Stimulated activated CD8-positive, alpha-beta memory T cell treated with anti-CD3 and anti-CD28 coated beads, Interleukin-12 subunit alpha, Interleukin-12 subunit beta, amount 100 ng/mL, for 4 hours (primary cell): ENCODE measurements at places on chromosomes 16 and 17.

GRCh38 chr16:13953501-13953900 is 33.5 kb downstream of the ERCC4 start:
- no peak for DNase-seq

DNA sequence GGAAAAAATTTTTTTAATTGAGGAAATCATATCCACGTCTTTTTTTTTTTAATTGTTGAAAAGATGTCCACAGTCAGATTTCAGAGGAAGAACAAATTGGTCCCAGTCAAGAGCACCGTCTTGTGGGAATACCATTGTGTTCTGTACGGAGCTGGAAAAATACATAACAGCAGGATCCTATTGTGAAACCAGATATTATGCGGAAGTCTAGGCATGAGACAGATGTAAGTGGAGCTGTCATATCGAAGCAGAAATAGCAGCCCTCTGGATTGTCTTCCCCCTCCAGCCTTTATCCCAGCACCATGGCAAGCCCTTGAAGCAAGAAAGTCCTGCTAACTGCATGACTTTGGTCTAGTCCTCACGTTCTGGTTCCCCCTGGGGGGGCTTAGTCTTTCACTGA is 391.6 kb upstream of the ASIC2 start:
- DNase-seq = no peak

DNA sequence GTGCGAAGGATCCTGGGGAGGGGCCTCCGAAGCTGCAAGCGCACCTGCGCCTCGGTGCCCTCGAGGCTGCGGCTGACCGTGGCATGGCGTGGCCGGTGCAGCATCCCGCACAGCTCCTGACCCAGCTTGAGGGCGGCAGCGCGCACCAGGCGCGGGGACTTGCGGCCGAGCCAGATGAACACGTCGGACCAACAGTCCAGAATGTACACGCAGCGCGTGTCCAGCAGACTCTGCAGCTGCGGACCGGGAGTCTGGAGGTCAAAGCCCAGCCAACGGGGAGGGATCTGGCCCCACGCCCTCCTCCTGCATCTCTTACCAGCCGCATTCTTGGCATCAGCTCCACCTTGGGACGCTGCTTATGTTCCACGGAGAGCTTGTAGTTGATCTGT is 10.9 kb downstream of the FLII start:
- DNase-seq = no peak

DNA sequence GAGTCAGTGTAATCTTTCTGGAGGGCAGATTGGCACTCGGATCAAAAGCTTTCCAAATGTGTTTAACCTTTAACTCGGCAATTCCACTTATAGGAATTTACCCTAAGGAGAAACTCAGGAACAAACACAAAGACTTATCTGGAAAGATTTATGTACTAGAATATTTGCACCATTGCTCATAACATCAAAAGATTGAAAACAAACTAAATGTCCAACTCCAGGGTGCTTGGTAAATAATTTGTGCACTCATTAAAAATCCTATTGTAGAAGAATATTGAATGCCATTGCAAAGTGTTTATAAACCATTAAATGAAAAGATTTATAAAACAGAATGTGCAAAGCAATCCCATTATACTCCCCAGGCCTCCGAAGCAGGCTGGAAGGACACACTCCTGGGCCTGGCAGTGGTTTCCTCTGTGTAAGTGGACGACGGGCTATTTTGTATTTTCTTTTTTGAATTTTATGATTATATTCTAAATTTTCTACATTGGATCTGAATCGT is 18.7 kb upstream of the RBFOX3 start:
- no peak for DNase-seq

GRCh38 chr17:78576389-78577112 is 645 bp downstream of the DNAH17 start:
- DNase-seq = no peak

DNA sequence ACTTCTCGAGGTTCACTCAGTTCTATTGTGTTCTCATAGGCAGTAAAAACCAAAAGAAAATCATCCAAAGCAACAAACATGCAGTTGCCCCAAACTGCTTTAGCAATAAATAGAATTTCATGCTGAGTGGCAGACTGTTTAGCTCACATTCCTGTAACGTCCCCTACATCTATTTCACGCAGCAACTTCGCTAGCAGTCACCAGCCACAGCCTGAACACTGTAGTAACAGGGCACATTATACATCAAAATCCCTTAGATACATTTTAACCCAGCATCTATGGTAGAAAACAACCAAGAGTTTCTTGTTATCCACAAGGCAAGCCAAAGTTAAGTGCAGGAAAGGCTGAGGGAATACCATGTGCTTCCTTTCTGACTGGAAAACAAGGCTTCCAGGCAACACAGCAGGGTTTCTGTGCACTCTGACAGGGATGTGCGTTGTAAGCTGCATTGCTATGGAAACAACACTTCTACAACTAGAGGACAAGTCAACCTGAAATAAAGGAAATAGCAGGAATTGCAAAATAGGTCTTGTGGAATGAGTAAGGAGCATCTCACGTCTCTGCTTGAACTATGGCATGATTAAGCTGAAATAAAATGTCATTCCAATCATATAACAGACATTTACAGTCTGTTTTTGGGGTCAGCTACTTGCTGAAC is 55.4 kb downstream of the CFDP1 start:
- no peak for DNase-seq

GRCh38 chr17:5419959-5420653 is at the start of gene RPAIN:
Gene RPAIN, plus strand, starts transcription at chr17:5420182. Its CDS starts 29 bp downstream, at chr17:5420211.
- DNase-seq = peak; percentile 73

GRCh38 chr16:72597938-72598337 is 426.0 kb upstream of the PMFBP1 start:
- no peak for DNase-seq

DNA sequence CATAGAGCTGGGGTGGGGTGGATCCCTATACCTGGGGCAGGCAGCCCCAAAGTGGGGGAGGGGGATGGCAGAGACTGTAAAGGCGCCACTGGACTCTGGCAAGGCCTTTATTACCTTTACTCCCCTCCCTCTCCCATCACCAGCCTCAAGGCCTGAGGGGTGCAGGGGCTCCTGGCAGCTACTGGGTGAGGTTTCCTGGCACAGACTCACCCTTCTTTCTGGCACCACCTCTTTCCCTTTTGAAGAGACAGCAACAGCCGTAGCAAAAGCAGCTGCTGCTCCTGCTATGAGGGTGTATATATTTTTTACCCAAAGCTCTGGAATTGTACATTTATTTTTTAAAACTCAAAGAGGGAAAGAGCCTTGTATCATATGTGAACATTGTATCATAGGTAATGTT is 17.6 kb downstream of the RAPGEFL1 start:
- no peak for DNase-seq

GRCh38 chr17:7035591-7036368 is at the start of gene SLC16A13:
Gene SLC16A13, plus strand, starts transcription at chr17:7036015. Its CDS starts 368 bp downstream, at chr17:7036383.
- peak; percentile 96 for DNase-seq

DNA sequence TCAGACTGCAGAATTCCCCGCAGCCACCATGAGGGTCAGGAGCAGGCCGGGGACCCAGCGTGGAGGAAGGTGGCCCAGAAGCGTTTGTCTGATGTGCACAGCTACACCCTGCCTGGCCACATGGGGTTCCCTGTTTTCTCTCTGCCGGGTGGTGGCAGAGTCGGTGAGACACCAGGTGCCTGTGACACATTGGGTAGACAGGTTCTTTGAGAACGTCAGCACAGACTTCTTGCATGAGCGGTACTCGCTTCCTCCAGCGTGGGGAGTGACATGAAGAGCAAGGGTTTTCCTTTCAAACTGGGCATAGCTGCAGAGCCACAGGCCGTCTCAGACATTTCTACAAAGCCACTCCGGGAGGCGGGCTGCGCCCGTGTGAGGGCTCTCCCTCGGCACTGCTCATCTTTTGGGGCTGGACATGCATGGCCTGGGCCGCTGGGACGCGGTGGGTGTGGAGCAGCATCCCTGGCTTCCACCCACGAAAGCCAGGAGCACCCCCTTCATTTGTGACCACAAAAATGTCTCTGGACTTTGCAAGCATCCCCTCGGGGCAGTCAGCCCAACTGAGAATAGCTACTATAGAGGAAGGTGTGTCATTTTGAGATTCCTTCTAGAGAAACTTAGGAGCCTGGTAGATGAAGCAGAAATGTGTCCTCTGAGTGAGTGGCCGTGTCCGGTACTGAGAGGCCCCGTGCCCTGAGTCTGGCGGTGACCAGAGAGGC is 26.0 kb downstream of the NME3 start:
- no peak for DNase-seq

DNA sequence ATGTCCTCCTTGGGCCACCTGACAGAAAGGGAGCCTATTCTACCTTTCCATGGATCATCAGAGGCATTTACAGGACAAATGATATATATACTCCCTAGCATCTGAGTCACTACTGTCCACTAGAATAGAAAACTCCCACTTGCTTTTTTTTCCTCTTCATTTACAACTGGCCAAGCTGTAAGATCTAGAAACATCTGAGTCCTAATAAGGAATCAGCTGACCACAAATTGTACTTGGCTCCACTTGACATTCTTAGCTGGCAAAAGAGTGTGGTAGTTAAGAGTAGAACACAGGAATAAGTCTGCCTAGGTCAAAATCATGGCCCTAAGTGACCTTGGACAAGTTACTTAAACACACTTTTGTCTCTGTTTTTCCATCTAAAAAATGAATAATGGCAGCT is 5.2 kb downstream of the RUSF1 start:
- DNase-seq = no peak

GRCh38 chr17:27978689-27979175 is 63.7 kb upstream of the NLK start:
- no peak for DNase-seq

GRCh38 chr17:17084941-17085340 is 42.7 kb downstream of the MPRIP start:
- DNase-seq = no peak

DNA sequence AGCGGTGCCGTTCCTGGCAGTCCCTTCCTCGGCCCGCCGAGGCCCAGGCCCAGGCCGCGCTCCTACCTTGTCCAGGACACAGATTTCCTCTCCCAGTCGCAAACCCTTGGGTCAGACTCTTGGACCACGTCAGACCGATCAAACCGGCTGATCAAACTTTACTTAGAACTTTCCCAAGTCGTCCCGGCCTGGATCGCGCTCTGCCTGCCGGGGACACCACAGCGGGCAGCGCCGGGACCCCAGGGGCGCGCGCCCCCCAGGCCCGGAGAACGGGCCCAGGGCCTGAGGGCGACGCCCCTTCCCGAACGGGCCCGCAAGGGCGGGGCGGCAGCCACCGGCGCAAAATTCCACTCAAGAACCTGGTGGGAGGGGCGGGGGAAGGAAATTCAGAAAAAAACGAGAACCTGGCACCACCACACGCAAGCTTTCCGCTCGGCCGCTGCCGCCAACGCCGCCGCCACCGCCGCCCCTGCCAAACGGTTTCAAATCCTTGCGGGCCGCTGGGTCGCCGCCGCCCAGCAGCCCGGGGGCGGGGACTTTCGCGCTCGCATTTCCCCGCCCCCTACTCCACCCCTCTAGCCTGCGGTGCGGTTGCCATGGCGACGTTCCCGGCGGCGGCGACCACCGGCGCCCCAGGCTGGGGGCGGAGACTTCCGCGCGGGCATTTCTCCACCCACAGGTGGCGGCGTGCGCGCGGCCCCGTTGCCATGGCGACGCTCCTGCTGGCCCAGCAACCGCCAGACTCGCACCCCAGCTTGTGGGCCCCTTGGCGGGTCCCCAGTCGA is at the start of gene CEP112:
TSS of gene CEP112 (minus strand) at position 541 of the 785 bp plus-strand sequence.
- peak; percentile 90 for DNase-seq

GRCh38 chr17:75250009-75250471 is 11.4 kb downstream of the GGA3 start:
- DNase-seq = peak; percentile 64

DNA sequence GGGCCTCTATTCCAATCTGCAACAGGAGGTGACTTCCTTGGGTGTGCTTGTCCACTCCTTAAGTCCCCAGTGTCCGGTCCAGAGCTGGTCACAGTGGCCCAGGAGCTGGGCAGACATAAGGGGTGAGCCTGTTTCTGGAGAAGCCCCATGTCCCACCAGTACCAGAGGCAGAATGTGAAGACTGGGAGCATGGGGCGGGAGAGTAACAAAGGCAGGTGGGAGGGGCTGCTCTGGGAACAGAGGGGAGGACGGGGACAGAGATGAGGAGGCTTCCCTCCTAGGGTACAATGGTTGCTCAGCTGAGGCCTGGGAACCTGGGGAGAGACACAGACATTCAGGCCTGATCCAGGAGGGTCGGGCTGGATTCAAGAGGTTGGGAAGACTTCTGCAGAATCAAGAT is 323.3 kb upstream of the TNRC6C start:
- no peak for DNase-seq

GRCh38 chr16:22732400-22732799 is 81.6 kb upstream of the HS3ST2 start:
- DNase-seq = no peak

DNA sequence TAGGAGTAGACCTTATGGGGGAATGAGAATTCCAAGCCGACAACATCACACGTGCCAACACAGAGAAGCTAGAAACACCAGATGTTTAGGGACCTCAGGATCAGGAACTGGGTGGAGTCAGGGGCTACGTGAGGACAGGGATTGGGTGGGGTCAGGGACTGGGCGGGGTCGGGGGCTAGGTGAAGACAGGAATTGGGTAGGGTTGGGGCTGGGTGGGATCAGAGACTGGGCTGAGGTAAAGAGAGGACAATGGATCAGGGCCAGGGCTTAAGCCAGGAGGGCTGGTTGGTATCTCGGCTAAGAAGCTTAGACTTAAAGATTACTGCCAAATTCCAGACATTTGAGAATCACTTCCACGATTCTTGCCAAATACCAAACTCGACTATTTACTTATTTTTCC is 11.6 kb downstream of the TEKT5 start:
- no peak for DNase-seq

DNA sequence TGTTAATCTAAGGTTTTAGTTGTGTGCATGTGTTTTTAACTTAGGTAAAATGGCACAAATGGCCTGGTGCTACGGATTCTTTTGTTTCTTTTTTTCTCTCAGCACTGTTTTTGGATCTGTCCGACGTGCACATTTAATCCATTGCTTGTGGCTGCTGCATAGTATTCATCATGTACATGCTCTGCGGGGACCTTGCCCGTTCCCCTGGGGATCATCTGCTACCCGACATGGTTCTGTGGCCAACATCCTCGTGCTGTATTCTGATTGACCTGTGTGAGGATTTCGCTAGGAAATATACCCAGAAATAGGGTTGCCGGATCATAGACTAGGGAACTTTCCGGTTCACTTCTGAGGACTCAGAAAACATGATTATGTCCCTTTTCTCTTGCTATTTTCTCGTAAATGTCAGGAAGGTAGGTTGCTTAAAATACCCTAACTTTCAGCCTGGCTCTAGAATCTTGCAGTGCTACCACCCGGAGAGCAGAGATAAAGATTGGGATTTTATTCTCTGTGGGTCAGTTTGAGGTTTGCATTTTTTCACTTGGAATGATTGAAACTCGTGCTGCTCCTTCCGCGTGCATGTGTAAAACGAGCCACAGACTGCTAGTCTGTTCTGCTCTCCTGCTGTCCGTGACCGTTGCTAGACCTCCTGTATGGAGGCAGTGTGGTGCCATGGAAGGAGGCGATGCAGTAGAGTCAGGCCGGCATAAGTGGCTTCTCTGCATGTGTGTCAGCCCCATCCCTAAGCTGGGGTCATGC is 42.9 kb downstream of the LDHD start:
- DNase-seq = no peak

GRCh38 chr16:79096246-79096645 is 504.3 kb downstream of the MAF start:
- DNase-seq = no peak
